Mammary epithelial cell (primary cell): ENCODE measurements at places on chromosomes 4 and X. TPM values are rescaled to one million over a fixed set of nuclear protein-coding genes. Genes with fewer than 3 reads are reported as not detected.

DNA sequence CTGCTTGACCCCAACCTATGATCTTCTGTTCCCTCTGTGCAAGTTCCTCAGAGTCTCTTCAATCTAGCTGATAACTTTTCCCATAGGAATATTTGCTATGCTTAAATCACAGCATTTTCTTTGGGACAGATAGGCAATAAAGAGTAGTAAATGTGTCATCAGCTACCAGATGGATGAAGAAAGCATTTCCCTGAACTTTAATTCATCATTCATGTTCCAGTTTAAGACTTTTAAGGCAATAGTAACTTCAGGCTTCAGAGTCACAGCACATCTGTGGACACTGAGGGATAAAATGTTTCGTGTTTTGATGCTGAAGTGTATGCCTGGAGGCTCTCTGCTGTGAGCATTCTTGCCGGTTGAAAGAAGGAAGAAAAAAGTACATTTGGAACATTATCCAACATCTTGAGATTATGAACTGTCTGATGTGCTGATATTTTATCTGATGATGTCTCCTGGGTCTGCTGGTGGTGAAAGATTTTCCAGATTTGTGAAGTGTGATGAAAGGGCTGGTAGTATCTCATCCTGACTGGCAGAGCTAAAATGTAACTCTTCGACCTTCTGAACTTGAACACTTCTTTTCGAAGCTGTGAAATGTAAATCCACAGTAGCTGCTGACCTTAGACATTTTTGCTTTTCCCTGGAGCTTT is 133.7 kb downstream of the DCLK2 start:
- no peak for DNase-seq

DNA sequence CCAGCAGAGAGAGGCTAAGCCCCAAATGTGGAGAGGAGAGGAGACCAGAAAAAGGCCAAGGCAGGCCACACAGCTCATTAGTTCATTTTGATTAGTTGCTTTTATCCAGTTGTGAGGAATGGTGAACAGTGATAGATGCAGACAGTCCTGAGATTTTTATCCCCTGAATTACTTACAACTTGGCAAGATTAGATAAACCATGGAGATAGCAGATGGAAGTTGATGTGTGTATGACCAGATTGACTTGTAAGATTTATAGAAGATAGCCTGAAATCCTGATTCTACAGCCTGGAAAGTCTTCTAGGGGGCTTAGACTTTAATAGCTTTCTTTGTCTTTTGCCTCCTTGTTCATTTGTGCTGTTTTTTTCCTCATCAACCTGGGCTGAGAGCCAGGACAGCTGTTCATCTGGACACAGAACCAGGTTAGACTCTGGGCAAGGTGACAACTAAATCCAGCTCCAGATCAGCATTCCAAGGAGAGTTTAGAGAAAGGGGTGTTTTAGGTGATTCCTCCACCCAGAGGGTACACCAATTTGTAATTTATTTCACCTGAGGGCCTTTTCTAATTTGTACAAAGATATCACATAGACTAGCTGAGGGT is 215.5 kb downstream of the SPATA18 start:
- DNase-seq, result no peak

DNA sequence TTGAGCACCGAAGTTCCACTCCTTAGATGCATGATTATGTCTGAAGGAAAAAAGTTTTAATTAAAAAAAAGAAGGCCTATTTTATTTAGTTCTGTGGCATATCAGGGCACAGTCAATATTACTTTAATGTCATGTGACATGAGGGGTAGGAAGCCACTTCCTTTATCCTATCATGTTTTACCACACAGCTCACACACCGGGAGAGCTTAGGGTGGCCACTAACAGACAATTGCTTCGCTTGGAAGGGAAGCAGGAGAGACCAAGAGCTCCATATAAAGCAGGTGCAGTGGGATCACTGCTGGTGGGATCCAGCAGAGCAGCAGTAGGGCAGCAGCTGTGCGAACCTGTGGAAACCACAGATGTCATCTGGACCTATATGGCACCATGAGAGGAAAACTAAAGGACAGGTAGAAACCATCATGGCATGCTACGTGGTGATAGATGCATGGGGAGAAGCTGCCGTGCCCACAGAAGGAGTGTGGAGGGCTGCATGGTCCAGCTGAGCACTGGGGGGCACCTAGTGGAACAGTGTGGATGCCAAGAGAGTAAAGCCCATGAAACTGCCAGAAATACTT is 52.0 kb downstream of the DTHD1 start:
- no peak for DNase-seq

- no peak for DNase-seq
Measured at GRCh38 chr4:61320631-61321030, 120.5 kb downstream of the ADGRL3 start.

DNA sequence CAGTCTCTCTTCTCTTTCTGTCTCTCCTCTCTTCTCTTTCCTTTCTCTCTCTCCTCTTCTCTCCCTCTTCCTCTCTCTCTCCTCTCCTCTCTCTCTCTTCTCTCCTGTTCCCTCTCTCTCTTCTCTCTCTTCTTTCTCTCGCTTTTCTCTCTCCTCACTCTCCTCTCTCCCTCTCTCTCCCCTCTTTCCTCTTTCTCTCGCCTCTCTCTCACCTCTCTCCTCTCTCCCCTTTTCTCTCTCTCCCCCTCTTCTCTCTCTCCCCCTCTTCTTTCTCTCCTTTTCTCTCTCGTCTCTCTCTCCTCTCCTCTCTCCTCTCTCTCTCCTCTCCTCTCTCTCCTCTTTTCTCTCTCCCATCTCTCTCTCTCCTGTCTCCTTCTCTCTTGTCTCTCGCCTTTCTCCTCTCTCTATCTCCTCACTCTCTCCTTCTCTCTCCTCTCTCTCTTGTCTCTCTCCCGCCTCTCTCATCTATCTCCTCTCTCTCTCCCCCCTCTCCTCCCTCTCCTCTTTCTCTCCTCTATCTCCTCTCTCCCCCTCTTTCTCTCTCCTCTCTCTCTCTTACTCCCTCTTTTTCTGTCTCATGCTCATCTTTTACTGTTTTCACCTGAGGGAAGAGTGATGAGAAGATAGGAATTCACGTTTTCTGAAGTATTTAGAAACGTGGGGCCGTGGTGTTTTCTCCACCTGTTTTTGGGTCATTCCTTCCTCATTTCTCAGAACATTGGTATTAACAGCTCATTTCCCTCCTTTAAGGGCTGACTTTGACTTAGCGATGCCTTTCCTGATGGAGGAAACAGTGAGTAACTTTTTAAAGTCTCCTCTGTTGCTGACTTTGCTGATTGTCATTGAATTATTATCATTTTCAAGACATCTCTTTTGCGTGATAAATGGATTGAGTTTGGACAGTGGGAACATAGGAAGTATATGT is 80.6 kb upstream of the CD99 start:
- no peak for DNase-seq

DNA sequence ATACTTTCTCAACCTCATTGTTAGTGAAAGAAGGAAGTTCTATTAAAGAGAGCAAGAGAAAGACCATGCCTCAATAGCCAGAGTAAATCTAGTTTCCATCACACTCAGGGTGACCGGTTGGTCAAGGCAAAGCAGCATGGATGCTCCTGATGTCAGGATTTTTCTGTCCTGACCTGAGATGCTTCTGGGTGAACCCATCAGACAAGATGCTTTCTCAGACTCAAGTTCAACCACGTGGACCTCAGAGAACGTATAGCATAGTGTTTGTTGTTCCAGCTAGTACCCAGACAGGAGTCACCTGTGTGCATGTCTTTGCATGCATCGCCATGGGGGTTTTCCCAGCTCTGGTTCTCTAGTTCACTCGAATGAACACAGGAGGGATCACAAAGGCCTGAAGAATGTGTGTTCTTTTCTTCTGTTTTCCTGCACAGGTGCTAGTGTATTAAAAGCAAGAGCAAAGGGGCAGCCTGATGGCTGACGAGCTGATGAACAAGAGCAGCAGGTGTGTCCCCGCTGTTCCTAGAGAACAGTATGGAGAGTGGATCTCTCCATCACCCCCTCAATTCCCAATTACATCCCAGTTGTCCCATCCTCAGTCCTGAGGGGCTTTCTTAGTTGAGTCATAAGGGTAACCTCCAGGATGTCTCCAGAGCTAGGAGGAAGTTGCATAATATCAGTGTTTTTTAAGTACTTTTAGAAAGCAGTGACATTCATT is 110.5 kb upstream of the ENPP6 start:
- peak; percentile 98 for DNase-seq

DNA sequence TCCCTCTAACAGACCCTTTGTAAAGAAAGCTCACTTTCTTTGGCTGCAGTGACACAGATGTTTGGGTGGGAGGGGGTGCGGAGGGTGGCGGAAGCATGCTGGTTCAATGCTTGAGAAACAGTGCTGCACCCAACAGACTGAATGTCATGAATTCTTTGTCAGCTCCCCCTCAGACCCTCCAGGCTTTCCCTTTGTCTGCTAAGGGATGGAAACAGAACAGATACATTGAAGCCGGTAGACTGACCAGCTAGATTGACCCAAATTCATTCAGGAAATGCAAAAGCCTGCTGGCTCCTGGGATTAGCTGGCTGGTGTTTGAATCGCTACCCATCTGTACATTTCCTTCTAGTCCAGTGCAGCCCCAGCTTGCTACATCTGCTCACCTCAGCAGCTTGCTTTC is 90.8 kb upstream of the PAK3 start:
- no peak for DNase-seq

- no peak for DNase-seq
Measured at GRCh38 chrX:19566359-19567222, 51.3 kb upstream of the MAP3K15 start.

- no peak for DNase-seq
Measured at GRCh38 chrX:49205443-49205842, 5.5 kb upstream of the SYP start.

Gene DRD5
- total RNA-seq, result not detected

Gene USP46
- 15.2 TPM for total RNA-seq

Gene UGT2A3
- total RNA-seq, result not detected

Gene MAGEC1
- total RNA-seq, result not detected

Gene TCP11X2
- not detected in 2 replicates for total RNA-seq

Gene ENOPH1
- total RNA-seq, result 34.5 and 37.7 TPM in 2 replicates

Gene C4orf50
- total RNA-seq, result not detected

Gene DKC1
- total RNA-seq, result 93.0 and 124 TPM in 2 replicates
